ENCODE measurements at places on chromosomes 3 and 15.

GRCh38 chr3:131540821-131541220 is 38.0 kb upstream of the MRPL3 start:
- DNase-seq: no peak

GRCh38 chr3:7546253-7546652 is 685.3 kb downstream of the GRM7 start:
- DNase-seq: no peak

DNA sequence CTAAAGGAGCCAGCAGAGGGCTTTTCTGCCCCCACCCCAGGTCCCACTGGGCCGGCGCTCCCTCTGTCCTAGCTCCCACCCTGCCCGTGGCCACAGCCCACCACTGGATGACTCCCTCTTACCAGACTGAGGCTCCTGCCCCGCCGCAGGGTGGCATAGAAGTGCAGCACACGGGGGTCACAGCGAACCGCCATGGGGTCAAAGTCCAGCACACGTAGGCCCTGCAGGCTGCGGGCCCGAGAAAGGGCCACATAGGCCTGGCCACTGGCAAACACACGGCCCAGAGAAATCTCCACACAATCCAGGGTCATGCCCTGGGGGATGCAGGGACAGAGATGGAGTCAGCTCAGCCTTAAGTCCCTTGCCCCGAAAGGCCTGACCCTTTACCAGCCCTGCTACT is 9.0 kb downstream of the PIF1 start:
- no peak for DNase-seq

DNA sequence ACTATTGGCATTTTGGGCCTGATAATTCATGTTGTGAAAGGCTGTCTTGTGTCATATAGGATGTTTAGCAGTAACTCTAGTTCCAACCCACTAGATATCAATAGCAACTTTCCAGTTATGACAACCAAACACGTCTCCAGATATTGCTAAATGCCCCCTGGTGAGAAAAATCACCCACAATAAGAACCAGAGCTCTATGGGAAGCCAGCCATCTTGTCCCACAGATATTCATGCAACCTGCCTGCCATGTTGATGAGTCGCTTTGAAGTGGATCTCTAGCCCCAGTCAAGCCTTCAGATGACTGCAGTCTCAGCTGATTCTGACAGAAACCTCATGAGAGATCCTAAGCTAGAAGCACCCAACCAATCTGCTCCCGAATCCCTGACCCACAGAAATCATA is 5.6 kb upstream of the TNIK start:
- DNase-seq: no peak
